ENCODE measurements at places on chromosomes 6 and 20.

DNA sequence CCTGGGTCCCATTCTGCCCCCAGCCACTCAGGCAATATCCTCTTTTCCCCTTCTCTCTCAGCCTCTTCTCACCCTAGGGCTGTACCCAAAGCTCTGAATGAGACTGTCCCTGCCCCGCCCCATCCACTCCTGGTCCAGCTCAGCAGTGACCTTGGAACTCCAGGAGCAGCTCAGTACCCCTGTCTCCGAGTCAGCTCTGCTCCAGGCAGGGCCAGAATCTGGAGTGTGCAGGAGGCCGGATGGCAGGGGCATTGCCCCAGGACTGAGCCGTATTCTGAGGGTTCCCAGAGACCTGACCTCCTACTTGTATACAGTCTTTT lies 2.0 kb upstream of the RAET1G start:
- no peak for DNase-seq

- no peak for DNase-seq
Measured at GRCh38 chr20:49945701-49946477, 9.7 kb downstream of the RNF114 start.

- DNase-seq: no peak
Measured at GRCh38 chr20:4730780-4731179, 9.1 kb downstream of the PRND start.

DNA sequence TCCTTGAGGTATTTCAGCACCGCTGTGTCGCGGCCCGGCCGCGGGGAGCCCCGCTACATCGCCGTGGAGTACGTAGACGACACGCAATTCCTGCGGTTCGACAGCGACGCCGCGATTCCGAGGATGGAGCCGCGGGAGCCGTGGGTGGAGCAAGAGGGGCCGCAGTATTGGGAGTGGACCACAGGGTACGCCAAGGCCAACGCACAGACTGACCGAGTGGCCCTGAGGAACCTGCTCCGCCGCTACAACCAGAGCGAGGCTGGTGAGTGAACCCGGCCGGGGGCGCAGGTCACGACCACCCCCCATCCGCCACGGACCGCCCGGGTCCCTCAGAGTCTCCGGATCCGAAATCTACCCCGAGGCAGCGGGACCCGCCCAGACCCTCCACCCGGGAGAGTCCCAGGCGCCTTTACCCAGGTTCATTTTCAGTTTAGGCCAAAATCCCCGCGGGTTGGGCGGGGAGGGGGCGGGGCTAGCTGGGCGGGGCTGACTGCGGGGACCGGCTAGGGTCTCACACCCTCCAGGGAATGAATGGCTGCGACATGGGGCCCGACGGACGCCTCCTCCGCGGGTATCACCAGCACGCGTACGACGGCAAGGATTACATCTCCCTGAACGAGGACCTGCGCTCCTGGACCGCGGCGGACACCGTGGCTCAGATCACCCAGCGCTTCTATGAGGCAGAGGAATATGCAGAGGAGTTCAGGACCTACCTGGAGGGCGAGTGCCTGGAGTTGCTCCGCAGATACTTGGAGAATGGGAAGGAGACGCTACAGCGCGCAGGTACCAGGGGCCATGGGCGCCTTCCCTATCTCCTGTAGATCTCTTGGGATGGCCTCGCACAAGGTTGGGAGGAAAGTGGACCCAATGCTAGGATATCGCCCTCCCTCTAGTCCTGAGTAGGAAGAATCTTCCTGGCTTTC lies 693 bp downstream of the HLA-F start:
- DNase-seq: peak; percentile 63

- DNase-seq: no peak
Measured at GRCh38 chr6:157087974-157088373, 235.3 kb downstream of the TMEM242 start.

GRCh38 chr6:40125680-40126394 lies 191.6 kb upstream of the MOCS1 start:
- DNase-seq: no peak

DNA sequence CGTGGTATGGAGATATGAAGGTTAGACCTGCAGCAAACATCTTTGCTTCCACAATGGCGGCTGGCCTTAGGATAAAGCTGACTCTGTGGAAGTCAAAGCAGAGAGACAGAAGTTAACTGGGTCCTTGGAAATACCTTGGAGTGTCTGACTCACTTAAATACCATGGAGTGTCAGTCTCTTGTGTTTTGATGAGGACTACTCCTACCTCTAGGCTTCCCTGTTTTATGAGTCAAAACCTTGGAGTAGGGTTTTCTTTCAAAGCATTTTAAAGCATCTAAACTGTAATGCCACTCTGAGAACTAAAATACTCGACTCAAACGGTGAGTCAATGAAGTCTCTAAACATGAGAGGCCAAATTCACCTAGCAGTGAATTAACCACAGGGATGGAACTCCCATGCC lies 329.1 kb downstream of the SAMD5 start:
- DNase-seq: no peak

- DNase-seq: peak; percentile 16
Measured at GRCh38 chr6:18155864-18156421, 721 bp downstream of the KDM1B start.

DNA sequence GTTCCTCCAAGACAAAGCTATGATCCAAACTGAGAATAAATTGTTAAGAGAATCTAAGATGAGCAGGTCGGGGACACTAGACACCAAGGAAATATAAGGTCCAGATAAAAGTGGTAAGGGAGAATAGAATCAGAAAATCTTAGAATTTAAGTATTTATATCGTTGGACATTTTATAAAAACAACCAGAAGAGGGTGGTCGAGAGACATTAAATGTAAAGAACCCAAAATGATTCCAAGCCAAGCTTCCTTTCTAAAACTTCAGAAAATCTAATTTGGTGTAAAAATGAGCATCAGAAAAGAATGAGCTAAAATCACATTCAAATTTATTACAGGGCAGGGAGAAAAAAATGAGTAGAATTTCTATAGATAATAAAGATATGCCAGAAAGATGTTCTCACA lies 97.8 kb upstream of the OGFRL1 start:
- DNase-seq: no peak

DNA sequence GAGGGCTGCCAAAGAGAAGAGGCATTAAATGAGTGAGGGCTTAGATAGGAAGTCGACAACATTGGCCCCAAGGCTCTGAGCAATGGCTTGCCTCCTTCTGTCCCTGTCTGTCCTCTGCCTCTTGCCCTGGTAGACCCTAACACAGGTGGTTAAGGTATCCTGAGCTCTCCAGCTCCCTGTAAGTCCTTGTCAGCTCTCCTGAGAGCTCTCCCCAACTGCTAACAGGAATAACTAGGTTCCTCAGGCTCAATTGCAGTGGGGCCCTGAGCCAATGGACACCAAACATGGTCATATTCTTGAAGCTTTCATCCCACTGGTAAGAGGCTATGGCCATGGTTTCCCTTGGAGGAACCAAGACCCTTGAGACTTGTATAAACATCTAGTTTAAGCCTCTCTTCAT lies 5.0 kb upstream of the CPNE1 start:
- DNase-seq: no peak

GRCh38 chr20:23226612-23227265 lies 123.9 kb upstream of the NXT1 start:
- DNase-seq: no peak

GRCh38 chr6:47247227-47247797 lies 62.4 kb downstream of the TNFRSF21 start:
- DNase-seq: no peak

GRCh38 chr6:110856296-110856695 lies 18.3 kb upstream of the AMD1 start:
- DNase-seq: no peak

GRCh38 chr6:40509086-40509485 lies 78.1 kb downstream of the LRFN2 start:
- DNase-seq: no peak

DNA sequence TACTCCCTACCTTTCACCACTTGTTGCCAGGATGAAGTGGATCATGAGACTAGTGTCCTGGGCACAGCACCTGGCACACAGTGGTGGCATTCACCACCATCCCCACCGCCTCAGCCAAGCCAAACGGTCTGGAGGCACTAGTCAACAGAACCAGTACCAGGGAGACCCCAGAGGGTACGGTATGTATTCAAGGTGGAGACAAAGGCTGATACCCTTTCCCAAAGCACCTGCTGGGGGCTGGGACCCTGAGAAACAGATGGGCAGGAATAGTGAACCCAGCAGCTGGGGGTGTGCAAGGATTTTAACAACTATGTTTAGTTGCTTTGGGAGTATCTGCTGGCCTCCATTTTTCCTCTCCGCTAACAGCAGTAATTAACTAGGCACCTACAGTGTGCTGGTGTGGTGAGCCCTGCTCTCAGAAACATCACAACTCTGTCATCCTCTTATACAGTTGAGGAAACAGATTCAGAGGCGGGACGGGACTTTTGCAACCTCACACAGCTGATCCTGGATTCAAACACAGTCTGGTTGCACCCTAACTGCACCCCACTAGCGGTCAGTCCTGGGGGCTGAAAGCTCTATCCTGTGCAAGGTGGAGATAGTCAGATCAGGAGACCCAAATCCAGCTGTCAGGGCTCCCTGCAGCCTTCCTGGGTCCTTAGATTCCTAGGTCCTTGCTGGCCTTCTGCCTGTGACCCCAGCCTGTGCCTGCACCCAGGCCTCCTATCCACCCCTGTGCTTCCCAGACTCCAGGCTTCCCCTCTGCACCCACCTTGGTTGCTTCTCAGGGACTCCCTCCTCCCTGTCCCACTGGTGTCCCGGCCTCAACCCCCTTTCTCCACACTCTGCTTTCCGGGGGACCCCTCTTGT lies 1.2 kb downstream of the SNTA1 start:
- no peak for DNase-seq

DNA sequence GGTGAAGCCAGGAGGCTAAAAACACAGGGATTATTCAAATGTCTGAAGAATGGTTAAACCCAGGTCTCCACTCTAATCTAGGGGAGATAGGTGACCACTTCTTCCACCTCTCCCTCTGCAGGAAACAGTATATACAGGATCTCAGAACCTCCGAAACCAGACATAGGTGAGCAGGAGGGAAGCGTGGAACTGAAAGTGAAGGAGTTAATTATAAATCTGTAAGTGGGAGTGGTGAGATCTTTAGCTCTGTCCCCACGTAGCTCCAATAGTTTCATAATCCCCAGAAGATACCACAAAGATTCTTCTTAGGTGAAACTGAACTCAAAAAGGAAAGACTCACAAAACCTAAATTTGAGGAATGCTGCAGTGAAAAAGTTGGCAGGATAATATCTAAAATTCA lies 76.8 kb downstream of the THEMIS start:
- DNase-seq: no peak

DNA sequence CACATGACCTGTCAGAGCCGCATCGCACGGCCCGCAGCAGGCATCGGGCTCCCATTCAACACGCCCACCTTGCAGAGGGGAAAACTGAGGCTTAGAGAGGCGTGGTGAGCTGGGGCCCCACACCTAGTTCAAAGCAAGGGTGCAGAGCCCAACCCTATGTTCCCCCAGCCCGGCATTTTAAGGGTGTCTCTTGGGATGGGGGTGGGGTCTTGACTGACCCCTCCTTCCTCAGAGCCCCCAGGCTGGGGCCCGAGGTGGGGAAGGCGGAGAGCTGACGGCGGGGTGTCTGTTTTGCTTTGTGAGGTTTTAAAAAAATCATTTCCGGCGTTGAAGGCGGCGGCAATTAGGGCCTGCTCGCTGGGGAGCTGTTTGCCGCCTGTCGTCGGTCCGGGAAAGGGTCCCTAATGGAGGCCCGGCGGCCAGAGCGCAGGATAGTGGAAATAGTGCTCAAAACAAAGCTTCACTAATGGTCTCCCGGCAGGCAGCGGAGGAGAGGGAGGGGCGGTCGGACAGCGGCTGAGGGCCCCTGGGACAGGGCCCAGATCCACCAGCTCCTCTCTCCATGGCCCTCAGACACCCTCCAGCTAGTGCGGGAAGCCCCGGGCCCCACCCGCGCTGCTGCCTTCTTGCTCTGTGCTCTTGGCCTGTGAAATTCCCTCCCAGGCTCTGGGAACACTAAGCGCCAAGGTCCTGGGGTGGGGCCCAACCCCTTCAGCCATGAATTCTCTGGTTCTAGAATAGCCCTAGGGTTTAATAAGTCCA lies 11.9 kb downstream of the VSTM2L start:
- no peak for DNase-seq

DNA sequence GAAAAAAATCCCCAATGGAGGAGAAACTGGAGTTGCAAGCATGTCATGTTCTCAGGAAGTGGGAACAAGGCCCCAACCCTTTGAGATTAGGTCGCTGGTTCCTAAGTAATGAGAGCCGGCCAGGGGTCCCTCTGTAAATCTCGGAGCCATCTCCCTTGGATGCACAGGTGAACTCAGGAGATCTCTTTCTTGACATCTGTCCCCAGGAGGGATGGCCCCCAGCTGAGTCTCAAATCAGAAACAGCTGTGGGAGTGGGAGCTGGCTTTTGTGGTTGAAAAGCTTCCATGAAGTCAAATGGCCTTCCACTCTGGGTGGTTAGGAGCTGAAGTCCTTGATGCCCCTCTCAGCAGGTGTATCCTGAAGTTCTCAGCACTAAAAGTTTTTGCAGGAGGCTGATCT lies 257.1 kb downstream of the BMP7 start:
- no peak for DNase-seq

- DNase-seq: no peak
Measured at GRCh38 chr6:126145351-126145750, 159.0 kb downstream of the TRMT11 start.

GRCh38 chr6:15343490-15344191 lies 97.8 kb downstream of the JARID2 start:
- DNase-seq: no peak

- no peak for DNase-seq
Measured at GRCh38 chr20:25046181-25046641, 11.7 kb downstream of the ACSS1 start.

DNA sequence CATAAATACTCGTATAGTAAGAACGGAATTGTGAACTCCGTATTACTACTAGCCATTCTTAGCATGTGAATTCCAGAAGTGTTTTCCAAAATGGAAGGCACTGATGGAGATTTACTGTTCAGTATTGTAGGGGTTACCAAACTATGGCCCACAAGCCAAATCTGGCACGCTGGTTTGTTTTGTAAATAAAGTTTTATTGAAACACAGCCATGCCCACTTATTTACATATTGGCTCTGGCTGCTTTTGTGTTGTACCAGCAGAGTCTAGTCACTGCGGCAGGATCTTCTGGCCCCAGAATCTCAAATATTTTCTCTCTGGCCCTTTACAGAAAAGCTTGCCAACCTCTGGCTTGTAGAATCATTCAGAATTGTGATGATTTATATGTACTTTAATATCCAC lies 44.3 kb upstream of the PRELID3B start:
- no peak for DNase-seq

DNA sequence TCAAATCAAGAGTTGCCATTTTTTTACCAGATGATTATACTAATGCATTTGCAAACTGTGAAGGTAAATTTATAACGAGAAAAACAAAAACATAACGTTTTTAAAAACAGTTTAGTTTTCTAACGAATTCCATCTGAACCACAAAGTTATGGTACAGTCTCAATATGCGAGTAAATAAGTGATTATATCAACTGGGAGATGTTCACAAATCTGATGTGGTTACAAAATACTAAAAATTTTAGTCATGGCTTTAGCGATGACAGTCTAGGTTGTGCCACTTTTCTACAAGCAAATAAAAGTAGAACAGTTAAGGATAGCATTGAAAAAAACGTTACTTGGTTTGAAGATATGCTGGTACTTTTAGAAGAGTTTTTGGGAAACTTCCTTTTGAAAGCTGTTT lies 186.8 kb downstream of the FUT9 start:
- no peak for DNase-seq

Data from stimulated activated CD8-positive, alpha-beta memory T cell treated with anti-CD3 and anti-CD28 coated beads, Interleukin-2, amount 100 ng/mL, for 1 hour (primary cell).